ENCODE measurements at places on chromosomes 7 and 10.

- DNase-seq = no peak
These were observed 681.9 kb downstream of the GRM8 start for GRCh38 chr7:126570845-126571244.

DNA sequence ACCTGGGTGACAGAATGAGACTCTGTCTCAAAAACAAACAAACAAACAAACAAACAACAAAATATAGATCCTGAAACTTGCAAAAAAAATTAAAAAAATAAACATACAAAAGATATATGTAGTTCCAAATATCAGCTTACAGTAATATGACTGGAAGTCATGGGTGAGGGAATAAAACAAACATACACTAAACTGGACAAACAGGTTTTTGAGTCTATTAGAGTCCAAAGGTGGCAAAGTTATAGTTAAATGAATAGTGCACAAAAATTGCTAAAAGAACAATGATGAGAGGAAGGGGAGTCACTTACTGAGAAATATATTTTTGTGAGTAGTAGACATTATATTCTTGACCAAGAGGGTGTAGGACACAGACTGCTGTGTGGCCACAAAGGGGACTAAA, 16.7 kb upstream of the RSBN1L start:
- no peak for DNase-seq

DNA sequence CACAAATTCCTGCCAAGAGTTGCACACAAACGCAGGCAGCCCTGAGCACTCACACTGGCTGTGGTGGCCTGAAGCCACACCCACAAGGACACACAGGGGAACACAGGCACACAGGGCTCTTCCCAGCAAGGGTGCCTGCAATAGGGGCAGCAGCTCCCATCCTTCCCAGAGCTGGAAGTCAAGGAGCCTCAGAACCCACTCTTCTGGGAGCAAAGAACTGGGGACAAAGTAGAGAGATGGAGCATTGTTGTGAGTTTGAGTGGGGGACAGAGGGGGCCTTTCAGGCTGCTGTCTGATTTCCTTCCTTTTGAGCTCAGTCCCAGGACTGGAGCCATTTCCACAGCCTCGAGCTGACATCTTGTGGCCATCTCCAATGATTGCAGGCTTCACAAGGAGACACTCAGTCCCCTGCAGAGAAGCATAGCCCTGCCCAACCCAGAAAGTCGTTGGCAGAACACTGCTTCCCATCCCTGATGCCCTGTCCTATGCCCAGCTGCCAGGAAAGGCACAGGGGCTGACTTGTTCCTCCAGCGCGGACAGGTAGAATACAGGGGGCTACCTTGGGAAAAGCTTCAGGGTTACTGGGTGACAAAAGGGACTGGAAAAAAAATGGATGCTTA, 34.4 kb upstream of the SLF2 start:
- peak; percentile 3 for DNase-seq

GRCh38 chr10:86172301-86172700, 194.3 kb downstream of the GRID1 start:
- no peak for DNase-seq

- DNase-seq = no peak
These were observed 66.4 kb downstream of the MGAM2 start for GRCh38 chr7:142177869-142178268.

- DNase-seq = no peak
These were observed 63.3 kb downstream of the TMEM26 start for GRCh38 chr10:61389887-61390286.

DNA sequence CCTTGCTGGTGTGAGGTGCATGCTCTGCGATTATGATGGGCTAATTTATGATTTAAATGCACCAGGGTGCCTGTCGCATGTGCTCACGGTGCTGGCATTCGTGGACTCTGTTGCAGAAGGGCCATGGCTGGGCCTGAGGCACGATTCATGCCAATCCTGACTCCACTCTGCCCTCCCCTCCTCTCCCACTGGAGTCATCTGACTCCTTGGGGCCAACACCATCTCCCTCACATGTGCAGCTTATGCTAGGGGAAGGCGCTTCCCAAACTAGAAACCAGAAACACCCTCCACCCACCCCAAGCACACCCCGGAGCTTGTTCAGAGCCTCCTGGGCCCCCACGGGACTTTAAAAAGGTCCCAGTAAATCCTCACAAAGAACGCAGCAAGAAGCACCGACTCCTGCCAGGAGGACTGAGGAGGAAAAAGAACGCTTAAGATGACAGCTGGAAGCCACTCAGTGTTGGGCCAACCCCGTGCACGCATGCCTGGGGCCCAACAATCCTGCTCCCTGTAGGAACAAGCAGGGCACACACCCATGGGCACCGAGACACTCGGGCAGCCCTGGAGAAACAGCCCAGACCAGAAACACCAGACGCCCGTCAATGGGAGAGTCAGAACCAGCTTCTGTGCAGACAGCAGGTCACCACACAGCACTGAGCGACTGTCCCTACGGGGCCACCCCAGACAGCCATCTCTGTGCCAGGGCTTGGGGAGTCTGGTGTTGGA, 14.1 kb downstream of the BRI3 start:
- no peak for DNase-seq

DNA sequence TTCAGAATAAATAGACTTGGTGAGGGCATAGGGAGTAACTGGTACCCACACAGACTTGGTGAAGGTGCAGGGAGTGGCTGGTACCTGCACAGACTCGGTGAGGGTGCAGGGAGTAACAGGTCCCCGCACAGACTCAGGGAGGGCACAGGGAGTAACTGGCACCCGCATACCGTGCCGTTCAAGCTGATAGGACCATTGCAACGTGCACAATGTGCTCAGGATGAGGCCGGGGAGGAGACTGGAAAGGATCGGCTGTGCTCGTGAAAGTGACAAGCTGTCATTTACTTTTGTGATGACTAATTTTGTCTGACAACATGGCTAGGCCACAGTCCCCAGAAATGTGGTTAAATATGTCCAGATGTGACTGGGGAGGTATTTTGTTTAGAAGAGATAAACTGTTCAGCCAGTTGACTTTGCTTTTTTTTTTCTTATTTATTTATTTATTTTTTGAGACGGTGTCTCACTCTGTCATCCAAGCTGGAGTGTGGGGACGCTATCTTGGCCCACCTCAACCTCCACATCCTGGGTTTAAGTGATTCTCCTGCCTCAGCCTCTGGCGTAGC, 76.2 kb upstream of the NMT2 start:
- no peak for DNase-seq

DNA sequence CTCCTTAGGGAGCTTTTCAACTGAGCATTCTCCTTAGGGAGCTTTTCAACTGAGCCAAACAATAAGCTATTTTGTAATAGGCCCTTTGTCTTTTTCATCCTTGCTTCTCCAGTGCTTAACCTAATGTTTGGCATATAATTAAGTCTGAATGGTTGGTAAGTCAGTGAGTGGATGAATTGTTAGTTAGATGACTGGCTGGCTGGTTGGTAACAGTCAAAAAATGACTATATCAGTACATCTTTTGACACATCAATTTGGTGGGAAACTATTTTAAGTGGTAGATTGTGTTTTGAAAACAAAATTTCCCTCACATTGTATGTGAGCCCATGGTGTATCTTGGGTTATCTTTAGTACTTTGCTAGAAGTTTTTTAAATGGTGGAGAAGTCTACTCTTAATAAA, 16.4 kb downstream of the ING3 start:
- no peak for DNase-seq

DNA sequence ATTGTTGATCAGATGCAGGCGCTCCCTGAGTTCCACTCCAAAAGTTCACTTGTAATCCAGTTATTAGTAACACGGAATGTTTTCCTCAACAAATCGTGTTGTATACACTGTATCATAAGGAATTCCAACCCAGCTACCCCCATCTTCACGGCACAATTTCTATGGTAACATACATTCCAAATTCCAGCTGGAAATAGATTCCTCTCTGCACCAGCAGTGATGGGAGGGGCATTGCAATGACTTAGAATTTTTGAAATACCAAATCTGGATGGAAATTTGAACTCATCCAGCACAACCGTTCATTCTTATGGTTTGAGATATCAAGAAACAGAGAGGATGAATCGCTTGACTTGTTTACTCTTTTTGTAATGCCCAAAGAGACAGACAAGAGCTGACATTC, 38.9 kb upstream of the RHEB start:
- no peak for DNase-seq

- DNase-seq = no peak
These were observed 8.4 kb downstream of the OLAH start for GRCh38 chr10:15052121-15052520.

- DNase-seq = no peak
These were observed 34.8 kb upstream of the OSBPL3 start for GRCh38 chr7:25014756-25015155.

- no peak for DNase-seq
These were observed 156.5 kb upstream of the AGR3 start for GRCh38 chr7:17038160-17038782.

DNA sequence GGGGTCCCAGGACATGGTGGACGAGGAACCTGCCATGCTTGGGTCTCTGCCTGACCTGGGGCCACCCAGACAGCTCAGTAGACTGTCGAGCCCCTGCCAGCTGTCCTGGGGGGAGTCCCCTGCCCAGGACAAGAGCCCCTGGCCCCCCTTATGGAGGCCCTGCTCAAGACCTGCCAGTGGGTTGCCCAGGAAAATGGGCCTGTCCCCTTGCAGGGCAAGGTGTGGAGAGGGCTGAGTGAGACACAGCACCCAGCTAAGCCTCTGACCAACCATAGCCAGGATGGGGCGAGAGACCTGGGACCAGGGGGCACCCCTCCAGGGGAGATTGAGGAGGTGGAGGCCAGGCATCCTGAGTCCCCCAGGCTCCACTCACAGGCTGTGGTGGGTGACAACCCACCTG, 1.8 kb downstream of the FUOM start:
- no peak for DNase-seq

- no peak for DNase-seq
These were observed 35.2 kb downstream of the CAMK2B start for GRCh38 chr7:44290252-44290620.

GRCh38 chr10:24485304-24485703, 238.4 kb downstream of the ARHGAP21 start:
- DNase-seq = no peak

- DNase-seq = no peak
These were observed 22.1 kb upstream of the STEAP4 start for GRCh38 chr7:88328787-88329186.

DNA sequence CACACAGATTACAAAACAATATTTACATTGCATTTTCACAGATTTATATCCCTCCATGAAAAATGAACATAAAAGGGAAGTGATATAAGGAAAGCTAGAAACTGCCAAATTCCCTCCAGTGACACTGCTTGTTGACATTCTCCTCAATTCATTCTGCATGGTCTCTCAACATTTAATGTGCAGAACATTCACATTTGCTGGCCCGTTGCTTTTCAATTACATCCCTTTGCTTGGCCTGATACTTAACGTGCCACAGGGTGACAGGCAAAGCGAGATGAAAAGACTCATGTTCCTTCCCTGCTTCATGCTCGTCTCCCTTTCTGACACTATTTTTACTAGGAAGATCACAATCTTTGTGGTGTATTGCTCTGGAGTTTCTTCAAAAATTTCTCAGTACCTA, 1019.7 kb upstream of the LRRN3 start:
- DNase-seq = no peak

- DNase-seq = no peak
These were observed 199.5 kb downstream of the SKAP2 start for GRCh38 chr7:26664735-26665416.

DNA sequence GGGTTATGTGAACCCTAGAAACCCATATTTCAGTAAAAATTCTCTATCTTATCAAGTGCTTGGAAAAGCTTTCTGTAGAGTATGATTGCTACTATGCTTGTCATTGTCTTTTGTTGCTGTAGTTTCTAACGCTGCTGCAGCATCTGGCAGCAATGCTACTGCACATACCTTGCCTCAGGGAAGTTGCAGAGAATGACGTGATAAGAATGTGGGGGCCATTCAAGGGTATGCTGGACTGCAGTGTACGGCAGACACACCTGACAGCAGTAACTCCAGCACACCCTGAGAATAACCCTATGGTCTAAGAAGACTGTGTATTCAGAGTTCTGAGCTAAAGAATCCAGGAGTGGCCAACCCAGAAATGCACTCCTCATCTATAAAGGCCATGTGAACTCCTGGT, 20.5 kb downstream of the TRIM4 start:
- no peak for DNase-seq

DNA sequence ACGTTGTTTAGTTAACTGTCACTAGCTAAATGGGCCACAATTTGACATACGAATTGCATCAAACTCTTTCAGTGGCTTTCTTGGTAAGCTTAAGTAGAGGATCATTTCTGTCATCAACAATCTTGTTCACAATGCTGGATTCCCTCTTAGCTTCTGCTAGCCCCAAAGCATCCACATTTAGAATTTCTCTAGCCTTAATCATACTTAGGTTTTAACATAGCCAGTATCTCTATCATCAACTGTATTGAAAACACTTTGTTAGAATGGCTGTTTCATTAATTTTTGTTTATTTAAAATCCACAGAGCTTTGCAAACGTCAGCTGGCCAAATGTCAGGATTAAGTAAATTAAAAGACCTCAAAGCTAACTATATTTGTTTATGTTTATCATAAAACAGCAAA, 41.1 kb downstream of the ABRAXAS2 start:
- no peak for DNase-seq

DNA sequence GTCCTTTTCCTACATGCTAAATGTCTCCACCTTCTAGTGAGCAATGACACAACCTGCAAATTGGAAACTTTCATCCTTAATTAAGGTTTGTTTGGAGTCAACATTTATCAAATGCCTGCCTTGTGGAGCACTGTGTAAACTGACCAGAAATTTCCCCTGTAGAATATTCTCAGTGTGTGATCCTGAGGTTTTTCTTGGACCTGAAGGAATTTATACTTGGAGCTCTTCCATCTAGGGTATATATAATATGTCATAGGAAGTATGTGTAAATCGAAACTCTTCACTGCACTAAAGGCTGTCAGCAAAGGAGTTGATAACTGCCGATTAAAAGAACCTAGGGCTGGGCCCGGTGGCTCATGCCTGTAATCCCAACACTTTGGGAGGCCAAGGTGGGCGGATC, 152.4 kb downstream of the NSUN6 start:
- DNase-seq = no peak
